ENCODE measurements at places on chromosomes 2 and 18.

DNA sequence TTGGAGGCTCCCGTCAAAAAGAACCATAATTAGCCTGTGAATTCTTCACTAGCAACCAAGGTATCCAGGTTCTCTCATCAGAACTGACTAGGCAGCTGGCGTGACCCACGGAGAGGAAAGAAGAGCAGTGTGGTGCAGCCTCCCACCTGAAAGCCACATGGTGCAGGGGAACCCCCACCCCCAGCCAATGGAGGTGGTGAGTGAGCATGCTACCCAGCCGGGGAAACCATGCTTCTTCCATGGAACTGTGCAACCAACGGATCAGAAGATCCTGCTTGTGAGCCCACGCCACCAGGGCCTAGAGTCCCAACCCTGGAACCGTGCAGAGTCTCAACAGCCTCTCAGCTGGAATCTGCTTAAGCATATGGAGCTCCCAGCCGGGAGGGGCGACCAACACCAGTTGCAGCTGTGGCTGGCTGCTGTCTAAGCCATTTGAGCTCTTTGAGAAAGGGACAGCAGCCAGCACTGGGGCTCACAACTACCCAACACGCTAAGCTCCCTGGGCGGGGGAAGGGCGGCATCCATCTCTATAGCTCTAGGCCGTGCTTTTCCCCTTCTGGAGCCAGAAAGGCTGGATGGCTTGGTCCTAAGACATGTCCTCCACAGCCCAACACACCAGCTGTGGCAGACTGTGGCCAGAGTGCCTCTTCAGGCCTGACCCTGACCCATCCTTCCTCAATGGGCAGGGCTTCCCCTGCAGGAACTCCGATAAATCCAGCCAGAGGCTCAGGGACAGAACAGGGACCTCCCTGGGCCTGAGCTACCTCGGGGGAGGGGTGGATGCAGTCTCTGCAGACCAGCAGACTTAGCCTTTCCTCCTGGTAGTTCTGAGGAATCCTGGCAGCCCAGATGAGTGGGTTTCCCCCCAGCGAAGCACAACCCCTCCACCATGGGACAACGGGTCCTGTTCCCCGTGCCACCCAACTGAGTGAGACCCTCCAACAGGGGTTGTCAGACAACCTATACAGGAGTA, 151.4 kb upstream of the NXPH2 start:
- no peak for DNase-seq

- DNase-seq, result no peak
Measured at GRCh38 chr2:222572264-222572721, 83.6 kb downstream of the FARSB start.

DNA sequence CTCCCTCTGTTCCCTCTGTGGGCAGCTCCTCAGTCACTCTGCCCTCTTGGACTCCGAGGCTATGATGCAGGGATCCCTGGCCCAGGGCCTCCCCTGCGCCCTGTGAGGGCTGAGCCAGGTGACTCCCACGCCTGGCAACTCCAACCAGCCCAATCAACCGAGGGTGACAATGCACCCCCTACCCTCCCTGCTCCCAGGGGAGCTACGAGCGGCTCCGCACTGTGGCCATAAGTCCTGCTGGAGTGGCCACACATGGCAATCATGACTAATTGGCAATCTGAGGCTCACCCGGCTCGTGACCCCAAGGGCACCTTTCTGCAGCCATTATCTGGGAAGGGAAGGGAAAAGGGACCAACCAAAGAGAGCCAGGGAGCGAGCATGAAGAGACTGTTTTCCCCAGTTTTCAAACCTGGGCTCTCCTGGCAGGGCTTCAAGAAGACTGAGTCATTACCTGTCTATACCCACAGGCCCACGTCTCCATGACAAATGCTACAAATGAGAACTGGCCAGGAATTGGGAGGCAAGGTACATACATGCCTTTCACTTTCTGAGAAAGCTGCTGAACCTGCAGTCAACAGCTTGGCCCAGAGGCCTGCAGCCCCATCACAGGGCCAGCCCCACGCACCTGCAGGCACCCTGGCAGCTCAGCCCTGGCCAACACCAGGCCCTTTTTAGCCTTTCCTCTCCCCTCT, 45.1 kb downstream of the RPL31 start:
- DNase-seq, result peak; percentile 88

GRCh38 chr2:73746015-73746876, 9.1 kb upstream of the TPRKB start:
- no peak for DNase-seq

DNA sequence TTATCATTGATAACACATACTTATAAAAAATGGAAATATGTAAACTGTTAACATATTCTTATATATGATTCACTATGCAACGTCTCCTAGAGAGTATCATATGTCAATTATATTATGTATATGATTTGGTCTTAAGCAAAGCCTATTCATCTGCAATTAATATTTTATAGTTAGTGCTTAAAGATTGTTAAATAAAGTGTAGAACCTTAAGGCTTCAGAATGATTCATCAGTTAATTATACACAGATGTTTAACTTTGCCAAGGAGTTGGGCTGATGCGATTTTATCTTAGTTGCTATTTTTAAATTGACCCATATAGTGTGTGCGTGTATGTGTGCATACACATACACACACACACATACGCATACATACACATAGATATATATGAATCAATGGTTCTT, 323.1 kb downstream of the RBM43 start:
- no peak for DNase-seq

GRCh38 chr18:24018299-24018886, 3.8 kb downstream of the TTC39C start:
- no peak for DNase-seq

DNA sequence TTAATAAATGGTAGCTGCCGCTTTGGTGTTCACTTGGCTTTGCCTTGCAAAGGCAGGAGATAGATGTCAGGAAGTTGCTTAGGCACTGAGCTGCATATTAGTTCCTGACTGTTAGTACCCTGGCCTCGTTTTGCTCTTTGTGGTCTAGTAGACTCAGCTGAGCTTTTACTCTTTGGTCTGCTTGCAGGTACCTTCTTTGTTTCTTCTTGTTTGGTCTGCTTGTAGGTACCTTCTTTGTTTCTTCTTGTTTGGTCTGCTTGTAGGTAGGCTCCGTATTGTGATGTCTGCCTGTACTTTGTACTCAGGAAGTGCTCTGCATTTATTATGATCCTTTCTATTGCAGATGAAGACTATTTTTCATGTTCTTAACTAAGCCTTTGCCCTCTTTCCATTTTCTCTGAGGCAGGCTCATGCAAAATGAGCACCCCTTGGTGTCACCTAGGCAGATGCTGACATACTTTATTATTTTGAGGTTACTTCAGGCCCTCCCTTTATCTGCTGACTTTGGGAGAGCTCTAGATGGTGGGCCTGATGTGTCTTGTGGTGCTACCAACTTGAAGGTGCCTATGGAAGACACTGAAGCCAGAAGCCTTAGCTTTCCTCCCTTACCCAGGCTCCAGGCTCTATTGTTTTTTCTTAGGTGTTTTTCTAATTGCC, 6.0 kb downstream of the RPIA start:
- no peak for DNase-seq

- DNase-seq, result no peak
Measured at GRCh38 chr18:67794521-67794920, 278.0 kb upstream of the DSEL start.

DNA sequence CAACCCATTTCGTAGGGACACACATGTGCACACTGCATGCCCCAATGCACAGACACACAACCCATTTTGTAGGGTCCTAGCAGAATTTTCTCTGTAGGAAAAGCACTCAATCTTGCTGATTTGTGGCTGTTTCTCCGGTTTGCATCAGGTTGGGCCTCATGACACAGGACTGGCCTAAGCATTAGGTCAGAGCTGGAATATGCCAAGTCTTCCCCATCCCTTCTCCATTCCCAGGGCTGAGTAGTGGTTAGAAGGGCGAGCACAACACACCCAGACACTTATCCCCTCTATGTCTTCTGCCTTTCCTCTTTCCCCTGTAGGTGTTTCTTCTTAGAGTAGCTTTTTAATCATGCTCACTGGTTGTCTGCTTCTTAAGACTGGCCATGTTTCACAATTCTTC, 295.9 kb downstream of the SOX11 start:
- no peak for DNase-seq

DNA sequence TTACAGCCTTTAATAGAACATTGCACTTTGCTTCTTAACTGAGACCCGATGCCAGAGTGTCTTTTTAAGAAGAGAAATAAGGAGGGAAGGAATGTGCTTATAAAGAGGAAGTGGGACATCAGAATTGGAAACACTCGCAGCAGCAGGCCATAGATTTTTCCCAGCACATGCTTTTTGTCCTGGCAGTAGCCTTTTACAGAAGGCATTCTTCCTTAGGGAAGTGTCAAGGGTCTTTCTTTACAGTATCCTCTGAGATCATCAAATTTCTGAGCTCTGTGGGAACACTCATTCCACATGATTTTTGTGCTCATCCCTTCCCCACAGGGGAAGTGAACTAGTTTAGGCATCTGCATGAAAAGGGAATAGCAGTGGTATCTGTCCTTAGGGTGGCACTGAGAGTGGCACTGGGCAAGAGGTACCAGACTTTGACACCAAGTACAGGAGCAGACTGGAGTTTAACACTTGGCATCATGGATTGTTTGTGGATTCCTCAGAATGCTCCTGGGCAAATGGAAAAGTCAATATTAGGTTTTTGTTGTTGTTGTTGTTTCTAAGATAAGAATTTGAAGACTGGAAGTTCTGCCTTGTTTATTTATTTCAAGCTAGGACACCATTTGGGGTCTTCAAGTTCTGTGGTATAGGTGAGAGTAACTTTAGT, 4.1 kb downstream of the MYO1B start:
- no peak for DNase-seq

DNA sequence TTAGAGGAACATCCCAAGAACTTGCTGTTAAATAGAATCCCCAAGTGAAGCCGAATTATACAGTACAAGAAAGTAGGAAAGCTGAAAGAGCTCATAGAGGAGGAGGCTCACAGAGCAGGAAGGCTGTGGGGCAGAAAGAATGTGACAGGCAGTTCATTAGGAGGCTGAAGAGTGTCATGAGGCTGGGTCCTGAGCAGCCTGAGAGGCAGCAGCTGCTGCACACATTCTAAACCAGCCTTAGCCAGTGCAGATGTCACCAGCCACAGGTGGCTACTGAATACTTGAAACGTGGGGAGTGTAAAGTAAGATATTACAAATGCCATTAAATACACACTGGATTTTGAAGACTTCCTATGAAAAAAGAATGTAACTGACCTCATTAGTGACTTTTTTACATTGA, 490.2 kb upstream of the KLHL29 start:
- DNase-seq, result no peak

- DNase-seq, result no peak
Measured at GRCh38 chr2:182422864-182423263, 4.0 kb downstream of the PDE1A start.

- DNase-seq, result no peak
Measured at GRCh38 chr2:187924293-187924692, 367.4 kb upstream of the GULP1 start.

DNA sequence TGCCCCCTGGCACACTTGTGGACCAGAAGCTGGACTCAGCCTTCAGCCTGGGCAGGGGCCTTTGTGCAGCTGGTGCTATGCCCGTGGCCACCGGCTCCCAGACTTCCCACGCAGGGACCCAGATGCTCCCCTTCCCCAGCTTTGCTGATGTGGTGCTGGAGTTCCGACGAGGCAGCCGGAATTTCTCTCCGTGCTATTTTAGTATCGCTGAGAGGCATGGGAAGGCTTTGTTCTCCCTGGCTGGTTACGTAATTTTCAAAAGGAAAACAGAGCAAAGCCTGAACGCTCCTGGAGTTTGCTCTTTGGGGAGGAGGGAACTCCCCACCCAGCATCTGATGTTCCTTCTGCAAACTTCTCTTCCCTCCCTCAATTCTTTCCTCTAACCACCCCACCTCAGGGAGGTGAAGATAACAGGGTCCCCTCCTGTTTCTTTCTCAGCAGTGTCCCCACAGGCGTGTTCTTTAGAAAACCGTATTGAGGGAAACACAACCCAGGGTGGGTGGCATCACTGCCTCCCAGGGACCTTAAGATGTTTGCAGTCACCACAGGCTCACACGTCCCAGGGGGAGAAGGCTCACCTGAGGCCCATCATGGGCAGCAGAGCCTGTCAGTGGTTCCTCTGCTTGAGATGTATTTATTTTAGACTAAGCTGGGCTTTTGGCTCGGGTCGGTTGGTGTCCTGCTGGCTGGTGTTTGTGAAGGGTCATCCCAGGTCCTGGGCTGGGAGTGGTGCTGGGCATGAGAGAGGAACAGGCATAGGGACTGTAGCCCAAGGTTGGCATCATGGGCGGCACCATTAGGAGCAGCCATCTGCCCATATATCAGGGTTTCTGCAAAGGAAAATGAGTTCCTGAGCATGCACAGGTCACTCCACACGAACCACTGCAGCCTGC, 95.0 kb downstream of the MAPK4 start:
- DNase-seq, result no peak

- DNase-seq, result peak; percentile 42
Measured at GRCh38 chr2:207474863-207475485, 54.8 kb upstream of the CREB1 start.

GRCh38 chr2:189783451-189783926, 650 bp downstream of the ORMDL1 start:
- DNase-seq, result peak; percentile 16

DNA sequence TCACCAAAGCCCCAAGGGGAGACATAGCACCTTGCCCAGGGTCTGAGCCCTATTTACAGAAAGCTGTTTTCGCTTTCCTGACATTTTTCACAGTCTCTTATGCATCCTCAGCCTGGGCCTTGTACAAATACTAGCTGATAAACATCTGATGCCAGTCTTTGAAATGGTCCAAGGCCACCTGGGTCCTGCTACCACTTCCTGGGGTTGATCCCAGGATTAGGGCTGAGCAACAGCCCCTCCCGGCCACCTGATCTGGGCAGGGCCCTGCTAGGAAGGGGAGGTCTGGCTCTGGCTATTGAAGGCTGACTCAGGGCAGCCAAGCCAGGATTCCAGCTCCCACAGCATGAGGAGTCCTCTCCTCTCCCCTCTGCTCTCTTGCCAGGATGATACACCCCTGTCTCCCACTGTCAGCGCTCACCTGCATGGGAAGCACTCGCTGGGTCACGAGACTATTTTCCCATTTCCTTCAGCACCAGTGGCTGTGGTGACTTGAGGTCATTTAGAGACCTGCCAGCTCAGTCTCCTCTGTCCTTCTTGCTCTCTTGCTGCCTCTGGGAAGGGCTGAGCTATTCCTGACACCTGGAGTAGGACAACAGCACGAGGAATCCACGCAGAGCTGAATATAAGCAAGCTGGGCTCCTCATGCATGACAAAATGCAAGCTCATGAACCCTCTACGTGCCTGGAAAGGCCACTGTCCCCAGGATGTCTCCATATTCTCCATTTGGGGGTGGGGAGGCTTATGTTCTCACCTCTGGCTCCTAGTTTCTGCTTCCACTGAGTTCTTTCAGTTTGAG, 53.0 kb upstream of the LGALSL start:
- peak; percentile 49 for DNase-seq

GRCh38 chr2:217412721-217413120, 552.9 kb upstream of the TNP1 start:
- DNase-seq, result no peak

GRCh38 chr2:44351088-44351487, 10.2 kb downstream of the PREPL start:
- DNase-seq, result no peak
